Kidney (tissue), 22 donors: ENCODE measurements at places on chromosomes 4 and X. TPM values are rescaled to one million over a fixed set of nuclear protein-coding genes. Genes with fewer than 3 reads are reported as not detected.

MAGED2 gene
- total RNA-seq = 185 TPM

IBSP gene
- not detected for total RNA-seq

HTN3 gene
- not detected for total RNA-seq

DAPP1 gene
- 10.1 TPM for total RNA-seq

OTUD6A gene
- total RNA-seq = not detected
